Stimulated activated CD4-positive, alpha-beta T cell treated with anti-CD3 and anti-CD28 coated beads, Interleukin-1b, Interleukin-23, amount 100 ng/mL, for 24 hours (primary cell): ENCODE measurements at places on chromosomes 3 and 15.

- DNase-seq, result no peak
Measured at GRCh38 chr3:190433626-190434025, 16.1 kb downstream of the TMEM207 start.

DNA sequence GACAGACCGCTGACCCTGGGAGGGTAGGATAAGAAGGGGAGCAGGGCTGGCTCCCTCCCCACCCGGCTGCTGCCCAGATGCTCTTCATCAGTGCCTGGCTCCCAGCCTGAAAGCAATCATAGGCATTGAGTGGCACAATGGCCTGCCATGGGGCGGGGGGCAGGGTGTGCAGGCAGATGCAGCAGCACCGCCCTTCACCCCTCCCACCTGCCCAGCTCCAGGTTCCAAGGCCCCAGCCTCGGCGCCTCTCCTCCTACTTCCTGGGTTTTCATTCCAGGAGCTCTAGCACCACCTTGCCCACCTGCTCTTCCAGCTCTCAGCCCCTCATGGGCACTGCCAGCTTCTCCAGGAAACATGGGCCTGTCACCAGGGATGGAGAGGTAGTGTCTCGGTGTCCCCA is 101.7 kb downstream of the MEGF11 start:
- DNase-seq, result no peak

DNA sequence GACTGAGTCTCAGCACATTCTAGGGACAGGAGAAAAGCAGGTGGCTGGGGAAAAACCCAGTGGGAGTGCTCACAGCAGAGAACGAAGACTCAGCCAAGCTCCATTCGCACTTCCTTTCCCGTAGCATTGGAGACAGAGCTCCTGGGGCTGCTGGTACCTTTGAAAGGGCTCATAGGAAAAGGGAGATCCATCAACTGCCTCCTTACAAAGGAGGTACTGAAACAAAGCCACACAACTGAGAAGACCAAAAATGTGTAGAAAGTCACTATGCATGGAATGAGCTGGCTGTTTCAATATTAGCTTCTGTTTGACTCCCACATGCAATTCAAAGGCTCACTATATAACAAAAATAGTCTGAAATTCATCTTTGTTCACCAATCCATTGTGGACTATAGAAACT is 16.9 kb downstream of the STIMATE start:
- DNase-seq, result no peak

DNA sequence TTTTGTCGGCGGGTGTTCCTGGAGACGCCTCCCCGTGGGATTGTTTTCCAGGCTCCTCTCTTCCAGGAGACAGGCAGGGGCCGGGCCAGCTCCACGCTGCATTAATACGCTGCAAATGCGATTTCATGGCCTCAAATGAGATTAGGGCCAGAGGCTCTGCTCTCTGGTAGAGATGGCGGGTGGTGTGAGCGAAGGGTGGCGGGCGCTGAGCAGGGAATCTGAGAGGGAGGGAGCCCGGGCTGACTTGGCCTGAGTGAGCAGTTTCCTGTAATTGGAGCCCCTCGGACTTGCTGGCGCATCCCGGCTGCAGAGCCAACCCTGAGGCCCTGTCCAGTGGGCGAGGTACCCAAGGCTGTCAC is 7.4 kb upstream of the CCDC33 start:
- DNase-seq, result no peak

DNA sequence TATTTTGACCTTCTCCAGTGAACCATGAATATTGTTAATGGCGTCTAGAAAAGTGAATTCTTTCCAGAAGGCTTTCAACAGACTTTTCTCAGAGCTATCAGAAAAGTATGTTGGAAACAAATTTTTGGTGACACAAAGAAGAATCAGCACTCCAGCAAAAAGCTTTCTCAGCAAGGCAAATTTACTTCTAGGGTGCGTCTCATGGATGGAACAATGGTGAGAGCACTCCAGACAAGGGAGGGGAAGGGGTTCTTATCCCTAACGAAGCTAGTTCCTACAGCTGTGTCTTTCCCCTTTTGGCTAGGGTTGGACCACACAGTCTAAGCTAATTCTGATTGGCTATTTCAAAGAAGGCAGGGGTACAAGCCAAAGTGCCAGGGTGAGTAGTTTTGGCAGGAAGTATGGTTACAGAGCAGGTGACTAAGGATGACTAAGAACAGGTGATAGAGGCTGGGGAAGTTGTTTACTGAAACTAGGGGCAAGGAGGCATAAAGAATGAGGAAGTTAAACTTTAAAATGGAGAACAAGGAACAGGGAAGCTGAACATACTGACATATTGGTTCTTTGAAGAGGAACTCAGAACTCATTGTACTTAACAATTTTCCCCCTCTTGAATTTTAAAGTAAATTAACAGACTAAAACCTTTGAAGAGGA is 959.8 kb downstream of the NAALADL2 start:
- DNase-seq, result no peak

GRCh38 chr15:100760357-100760903 is 119.2 kb upstream of the ALDH1A3 start:
- DNase-seq, result no peak

DNA sequence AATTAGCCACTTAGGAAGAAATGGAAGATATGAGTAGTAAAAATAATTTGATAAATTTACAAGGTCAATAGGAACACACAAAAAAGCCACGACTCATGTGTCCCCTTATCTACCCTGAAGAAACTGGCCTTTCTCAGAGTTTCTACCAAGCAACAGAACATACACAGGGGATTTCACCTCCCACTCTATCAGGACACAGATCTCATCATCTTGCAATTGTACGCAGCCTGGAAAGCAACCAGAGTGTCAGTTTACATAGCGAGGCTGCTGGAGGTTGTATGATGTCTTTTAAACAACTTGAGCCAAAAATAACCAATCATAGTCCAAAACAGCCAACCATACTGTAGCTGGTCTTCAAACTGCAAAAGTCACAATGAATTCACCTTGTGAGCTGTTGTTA is 19.7 kb upstream of the LMOD3 start:
- DNase-seq, result no peak

DNA sequence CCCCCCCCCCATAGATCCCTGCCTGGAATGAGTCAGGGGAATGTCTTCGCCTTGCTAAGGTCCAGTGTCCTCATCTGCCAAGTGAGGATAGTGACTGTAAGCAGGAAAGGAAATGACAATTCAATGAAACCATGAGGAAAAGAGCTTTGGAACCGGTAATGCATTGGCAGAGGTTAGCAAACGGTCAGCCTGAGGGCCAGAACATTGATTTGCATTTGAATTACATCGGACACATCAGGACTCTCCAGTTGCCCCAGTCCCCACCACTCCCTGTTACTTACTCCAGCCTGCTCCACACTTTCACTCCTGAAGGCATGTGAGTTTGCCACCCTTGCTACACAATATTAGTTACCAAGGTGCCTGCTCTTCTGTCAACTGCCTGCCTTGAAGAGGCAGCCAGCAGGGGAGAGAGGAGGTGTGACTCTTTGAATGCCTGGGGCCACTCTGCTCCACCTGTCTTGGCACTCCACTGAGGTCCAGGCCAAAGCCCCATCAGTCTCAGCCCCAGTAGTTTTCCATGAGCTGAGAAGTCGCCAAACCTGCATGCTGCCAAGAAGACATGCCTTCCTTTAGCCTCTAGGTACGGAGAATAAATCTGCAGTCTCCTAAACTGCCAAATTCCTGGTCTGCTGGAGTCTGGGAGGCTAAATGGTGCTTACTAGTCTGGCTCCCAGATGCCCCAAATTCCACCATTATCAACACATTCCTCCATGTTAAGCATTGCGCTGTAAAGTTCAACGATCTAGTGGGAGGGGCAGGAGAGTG is 191.7 kb upstream of the TLE3 start:
- no peak for DNase-seq

- DNase-seq, result no peak
Measured at GRCh38 chr3:146390957-146391356, 78.4 kb downstream of the PLSCR2 start.

DNA sequence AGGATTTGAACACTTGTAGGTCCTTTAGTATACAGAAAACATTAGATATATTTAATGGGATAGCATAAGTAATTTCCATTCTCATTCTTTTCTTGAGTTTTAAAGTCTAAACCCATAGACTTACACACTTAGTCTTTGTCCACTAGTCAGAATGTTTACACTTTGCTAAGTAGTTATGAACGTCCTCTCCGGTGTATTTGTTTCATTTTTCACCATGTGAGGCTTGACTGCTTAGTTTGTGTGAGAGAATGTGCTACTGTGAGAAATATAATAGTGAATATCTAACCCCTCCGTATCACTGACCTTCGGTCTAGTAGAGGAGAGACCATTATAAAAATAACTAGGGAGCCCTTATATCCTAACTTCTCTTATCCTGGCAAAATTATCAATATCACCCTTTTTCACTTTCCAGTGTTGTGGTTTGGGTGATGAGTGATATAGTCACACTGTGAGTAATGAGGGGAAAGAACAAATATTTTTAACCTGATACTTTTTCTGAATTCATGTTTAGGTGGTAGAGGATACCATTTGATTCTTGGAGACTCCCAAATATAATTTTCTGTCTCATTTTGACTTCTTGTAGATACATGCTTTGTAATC is 122.4 kb downstream of the UBE2E2 start:
- DNase-seq, result no peak

DNA sequence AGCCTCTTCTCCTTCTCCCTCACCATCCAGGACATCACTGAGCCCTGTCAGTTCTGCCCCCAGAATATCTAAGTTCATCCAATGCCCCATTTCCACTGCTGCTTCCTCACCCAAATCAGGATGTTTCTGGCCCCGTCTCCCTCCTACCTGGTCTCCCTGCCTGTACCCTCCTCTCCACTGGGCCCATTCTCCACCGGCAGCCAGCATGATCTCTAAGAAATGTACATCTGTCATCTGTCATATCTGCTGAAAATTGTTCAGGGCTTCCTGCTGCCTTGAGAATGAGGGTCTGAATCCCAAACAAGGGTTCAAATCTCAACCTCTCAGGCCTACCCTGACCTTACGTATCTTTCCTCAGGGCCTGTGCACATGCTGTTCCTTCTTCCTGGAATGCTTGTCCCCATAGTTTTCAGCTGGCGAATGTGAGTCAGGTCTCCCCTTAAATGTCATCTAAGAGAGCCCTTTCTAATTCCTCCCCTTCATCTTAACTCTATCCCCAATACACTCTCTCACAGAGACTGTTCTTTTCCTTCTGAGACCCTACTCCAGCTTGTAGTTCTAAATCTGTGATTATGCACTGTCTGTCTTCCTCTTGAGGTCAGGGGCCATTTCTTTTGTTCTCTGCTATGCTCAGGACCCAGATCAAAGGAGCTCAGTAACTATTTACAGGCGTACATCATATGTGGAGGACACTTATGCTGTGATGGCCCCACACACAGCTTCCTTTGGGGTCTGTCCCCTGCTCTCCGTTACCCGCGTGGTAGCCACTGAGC is 40.8 kb downstream of the SMAD3 start:
- DNase-seq, result no peak

DNA sequence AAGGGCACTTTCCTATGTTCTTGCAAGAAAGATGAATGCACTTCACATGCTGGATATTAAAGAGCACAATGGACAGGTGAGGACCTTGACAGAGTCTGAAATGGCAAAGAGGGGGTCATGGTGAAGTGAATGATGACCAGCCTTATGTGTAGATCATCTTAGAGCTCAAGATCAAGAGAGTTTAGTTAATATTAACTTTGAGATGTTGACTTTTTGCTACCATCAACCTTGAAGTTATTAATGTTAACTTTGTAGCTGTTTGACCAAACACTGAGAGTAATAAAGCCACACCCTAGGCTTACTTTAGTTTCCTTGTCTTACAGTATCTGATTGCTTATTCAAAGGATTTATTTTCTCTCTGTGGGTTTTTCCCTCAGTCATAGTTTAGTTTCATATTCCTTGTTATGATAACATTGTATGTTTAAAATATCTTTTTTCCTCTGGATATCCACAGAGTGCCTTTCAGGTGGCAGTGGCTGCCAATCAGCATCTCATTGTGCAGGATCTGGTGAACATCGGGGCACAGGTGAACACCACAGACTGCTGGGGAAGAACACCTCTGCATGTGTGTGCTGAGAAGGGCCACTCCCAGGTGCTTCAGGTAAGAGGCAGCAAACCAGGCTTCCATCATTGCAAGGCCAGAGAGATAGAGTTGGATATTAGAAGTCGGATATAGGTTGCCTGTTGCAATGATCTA is 5.4 kb downstream of the NFKBIZ start:
- no peak for DNase-seq
